ENCODE measurements at places on chromosomes 5 and 9.

- DNase-seq = no peak
These were observed 26.2 kb upstream of the MLANA start for GRCh38 chr9:5864446-5864845.

GRCh38 chr5:139668924-139669661, 20.9 kb downstream of the CXXC5 start:
- DNase-seq = no peak

DNA sequence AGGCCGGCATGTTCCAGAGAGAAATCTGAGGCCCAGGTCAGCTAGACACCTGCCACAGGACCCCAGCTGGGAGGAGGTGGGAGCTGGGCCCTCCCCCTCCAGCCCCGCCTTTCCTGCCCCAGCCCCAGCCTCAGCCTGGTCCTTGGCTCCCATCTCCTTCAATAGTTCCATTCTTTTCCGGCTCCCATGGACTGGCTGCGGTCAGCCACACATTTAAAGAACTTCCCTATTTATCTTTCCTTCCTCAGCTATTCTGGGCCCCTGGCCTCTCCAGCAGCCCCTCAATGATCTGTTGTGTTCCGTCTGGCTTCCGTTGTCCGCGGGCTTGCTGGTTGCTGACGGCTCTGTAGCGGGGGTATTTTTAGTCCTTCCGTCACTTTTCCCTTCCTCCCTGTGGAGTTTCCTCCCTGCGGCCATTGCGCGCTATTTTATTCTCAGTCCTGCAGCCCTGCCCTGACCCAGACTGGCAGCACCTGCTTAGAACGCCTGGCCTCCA, 73.8 kb downstream of the AMBP start:
- DNase-seq = no peak

DNA sequence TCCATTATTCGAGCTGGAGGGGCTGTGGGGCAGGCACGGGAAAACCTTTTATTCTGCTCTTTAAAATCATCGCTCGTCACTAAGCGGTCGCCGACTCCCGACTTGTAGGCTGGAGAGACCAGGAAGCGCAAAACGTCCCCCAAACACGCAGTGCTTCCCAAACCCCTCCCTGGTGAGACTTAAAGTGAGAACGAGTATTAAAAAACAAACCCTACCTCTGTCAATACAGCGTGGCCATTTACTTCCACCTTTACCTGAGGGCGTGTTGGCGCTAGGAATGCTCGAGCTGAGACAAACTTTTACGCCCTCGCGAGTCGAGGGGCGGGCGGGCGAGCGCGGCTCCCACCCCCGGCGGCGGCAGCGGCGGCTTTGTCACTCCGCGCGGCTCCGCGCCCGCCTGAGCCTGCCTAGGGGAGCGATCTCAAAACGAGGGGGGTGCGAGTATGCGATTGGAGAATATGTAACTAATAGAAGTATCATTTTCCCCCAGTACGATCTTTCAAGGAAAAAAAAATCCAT, at the start of gene NR2F1-AS1:
TSS of gene NR2F1-AS1 (minus strand) at position 293 of the 519 bp plus-strand sequence.
- no peak for DNase-seq

DNA sequence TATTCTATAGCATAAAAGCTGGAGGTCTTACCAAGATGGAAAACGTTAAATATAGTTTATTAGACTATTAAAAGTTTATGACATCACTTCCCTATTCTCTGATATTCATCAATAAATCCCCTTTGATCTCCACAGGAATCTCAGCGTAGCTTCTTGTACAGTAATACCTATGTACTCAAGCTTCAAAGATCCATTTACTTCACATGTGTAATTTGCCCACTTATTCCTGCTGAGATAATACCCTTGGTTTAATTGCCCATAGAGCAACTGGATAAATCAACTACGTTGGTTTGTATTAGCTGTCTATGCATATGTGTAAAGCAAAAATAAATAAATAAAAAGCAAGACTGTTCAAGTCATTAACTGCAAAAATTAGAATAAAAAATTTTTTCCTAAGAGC, 219.7 kb downstream of the EFNA5 start:
- no peak for DNase-seq

DNA sequence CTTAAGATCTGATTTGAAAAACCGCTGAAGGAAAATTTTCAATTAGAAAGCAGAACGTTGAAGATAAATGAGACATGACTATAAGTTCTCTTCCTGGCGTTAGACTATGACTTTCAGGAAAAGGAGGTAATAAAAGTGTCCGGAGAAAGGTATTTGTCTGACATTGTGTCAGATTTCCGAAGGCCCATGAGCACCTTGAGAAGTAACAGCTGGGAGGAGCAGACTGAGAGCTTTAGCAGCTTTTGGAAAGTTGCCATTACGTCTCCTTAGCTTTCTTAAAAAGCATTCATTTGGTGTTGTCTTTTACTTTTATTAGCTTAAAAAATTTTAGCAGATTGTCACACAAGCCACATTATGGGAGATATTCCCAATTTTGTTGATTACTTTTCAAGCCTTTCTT, 363.5 kb downstream of the NDUFS4 start:
- no peak for DNase-seq

GRCh38 chr5:94928891-94929290, 310.4 kb downstream of the SLF1 start:
- DNase-seq = no peak

GRCh38 chr5:181200816-181201215, 4.2 kb downstream of the TRIM7 start:
- no peak for DNase-seq

DNA sequence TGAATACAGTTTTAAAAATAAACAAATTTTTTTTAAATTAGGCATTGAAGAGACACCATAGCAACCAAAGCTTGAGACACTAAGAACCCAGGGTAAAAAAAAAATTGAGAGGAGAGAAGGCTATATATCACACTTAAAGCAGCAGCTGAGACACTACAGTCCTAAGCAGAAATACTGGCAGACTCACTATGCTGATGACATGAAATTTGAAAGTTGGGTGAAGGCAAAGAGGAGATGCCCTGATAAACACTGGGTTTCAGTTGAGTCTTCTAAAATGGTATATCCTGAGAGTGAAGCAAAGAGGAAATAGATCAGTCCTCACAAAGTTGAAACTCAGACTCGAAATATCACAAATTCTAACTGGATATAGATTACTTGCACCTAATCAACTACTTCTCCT, 419.9 kb upstream of the CDH9 start:
- no peak for DNase-seq

DNA sequence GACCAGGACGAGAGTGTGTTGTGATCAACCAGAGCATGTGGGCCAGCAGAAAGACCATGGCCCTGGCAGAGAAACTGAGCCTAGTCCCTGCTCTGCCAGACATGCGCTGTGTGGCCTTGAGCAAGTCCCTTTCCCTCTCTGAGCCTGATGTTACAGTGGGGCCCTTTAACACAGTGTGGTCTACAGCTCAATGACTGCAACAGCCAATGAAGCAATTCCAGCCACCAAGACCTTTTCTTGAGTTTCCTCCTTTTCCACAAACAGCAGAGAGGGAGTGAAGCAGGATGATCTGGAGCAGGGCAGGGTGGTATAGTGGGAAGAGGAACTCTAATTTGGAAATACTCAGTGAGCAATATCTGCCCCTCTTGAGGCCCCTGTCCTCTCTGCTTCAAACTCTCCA, 25.8 kb upstream of the ARSI start:
- no peak for DNase-seq

DNA sequence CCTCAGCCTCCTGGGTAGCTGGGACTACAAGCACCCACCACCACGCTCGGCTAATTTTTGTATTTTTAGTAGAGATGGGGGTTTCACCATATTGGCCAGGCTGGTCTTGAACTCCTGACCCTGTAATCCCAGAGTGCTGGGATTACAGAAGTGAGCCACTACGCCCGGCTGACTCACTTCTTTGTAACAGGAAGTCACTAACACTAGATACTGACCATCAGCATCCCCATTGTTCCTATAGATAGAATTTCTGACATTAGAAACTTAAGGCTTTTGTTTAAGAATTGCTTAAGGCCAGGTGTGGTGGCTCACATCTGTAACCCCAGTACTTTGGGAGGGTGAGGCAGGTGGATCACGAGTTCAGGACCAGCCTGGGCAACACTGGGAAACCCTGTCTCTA, 42.2 kb downstream of the LEAP2 start:
- no peak for DNase-seq

DNA sequence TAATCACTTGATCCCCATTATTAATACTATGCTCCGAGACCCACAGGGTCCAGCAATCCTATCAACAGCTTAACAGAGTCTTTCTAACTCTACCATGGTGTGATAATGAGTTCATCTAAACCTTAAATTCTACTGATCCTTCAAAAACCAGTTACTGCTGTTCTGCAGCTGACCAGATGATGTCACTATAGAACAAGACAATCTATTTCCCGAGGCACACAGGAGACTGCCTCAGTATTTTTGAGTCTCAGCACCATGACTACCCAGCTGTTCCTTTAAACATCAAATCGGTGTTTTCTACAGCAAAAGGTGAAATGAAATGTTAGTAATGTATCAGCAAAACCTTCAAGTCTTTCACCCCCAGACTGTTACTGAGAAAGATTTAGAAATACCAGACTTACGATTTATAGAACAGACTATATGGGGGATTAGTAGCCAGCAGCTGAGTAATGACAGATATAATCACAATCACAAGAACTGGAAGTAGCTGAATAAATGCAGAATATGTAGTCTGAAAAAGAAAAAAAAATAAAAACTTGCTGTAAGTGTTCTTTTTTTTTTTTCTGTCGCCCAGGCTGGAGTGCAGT, 16.9 kb downstream of the DNAJC18 start:
- DNase-seq = peak; percentile 79

- DNase-seq = no peak
These were observed 153.8 kb downstream of the AUH start for GRCh38 chr9:91207729-91208418.

DNA sequence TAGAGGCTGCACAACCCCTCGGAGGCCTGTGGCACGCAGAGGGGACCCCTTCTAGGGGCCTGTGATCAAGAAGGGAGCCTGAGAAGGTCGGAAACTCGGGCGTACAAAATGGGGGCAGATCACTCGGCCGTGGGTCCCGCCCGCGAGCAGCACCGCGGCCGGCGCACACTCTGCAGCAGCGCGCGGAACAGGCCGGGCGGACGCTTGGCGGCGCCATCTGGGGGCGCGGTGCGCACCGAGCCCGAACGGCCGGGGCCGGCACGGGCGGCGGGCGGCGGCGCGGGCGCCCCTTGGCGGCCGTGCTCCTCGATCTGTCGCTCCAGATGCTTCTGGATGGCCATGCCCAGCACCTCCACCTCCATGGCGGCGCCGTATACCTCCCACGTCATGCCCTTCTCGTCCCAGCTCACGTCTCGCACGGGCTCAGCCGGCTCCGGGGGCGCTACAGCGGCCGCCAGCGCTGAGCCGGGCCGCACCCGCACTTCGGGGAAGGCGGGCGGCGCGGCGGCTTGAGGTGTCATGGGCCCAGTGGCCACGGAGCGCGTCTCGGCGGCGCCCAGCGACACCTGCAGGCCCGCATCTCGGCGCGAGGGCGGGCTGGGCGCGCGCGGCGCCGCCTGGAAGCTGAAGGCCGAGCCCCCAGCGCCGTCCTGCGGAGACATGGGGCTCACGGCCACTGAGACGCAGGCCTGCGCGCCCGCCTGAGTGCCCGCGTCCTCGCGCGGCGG, 13.1 kb downstream of the GPRIN1 start:
- no peak for DNase-seq

DNA sequence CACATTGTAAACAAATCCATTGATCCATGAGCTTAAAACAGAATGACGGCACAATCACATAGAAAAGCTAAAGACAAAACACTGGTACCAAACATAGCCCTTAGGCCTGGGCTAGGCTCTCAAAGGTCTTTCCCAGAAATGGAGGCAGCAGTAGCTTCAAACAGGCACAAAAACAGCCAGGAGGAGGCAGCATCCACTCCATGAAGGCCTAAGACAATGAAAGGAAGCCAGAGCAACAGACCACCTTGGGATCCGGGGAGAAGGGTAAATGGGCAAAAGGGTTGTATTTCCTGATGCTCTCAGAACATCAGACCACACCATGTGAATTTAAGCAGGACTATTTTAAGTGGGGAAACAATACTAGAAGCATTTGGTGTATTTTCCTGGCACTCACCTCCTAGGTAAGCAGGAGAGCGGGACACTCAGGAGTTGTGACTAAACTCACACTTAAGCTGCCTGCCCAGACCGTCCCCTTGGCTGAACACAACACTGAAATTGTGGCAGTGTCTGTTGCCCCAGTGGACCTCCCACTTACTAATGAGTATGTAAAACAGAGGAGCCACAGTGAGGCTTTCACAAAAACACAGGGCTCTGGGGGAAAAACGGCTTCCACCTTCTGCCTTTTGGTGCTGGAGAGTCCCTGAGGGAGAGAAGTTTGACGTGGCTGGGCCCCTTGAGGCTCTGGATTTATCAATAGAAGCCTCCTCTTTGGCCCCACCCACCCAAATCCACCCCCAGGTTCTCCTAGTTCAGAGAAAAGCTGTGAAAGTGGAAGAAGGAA, 11.9 kb downstream of the GNPDA1 start:
- peak; percentile 26 for DNase-seq

GRCh38 chr9:19451240-19452087, 42.7 kb downstream of the ACER2 start:
- DNase-seq = no peak

DNA sequence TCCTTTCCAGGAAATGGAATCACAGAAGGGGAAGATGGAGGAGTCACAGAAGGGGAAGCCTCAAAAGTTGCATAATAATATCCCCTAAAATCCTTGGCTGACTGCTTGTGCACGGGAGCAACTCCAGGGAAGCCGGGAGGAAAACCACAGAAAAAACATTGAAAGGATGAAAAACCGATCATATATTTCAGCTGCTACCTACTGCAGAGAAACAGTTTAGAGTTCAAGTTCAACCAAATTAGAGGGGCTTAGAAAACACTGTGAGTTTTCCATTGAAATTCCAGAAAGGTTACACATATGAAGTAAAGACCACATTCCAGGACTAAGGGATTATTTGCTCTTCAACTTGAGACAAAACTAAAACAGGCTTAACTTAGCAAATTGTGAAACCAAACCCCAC, 37.6 kb upstream of the MTAP start:
- no peak for DNase-seq

GRCh38 chr5:126137891-126138280, 285.3 kb upstream of the GRAMD2B start:
- no peak for DNase-seq

- DNase-seq = no peak
These were observed 225.4 kb downstream of the EBF1 start for GRCh38 chr5:158874343-158874742.

- DNase-seq = no peak
These were observed 46.5 kb upstream of the IRX2 start for GRCh38 chr5:2797981-2798380.

DNA sequence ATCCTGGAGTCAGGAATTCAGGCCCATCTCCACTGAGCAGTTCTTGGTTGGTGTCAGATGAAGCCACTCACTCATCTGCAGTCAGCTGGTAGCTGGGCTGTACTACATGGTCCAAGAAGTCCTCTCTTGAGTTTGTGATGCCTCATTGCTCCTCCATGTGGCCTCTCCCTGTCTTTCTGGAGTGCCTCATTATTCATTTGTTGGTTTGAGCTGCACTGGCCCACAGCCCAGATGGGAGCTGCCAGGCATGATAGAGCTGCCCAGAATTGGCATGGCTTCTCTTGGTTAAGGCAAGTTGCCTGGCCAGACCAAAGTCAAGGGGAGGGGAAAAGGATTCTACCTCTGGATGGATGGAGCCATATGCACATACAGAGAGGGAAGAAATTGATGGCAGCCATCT, 8.0 kb downstream of the PTCD2 start:
- no peak for DNase-seq

Data from HEK293T (cell line).